ENCODE measurements at places on chromosomes 13 and 19. TPM values are rescaled to one million over a fixed set of nuclear protein-coding genes. Genes with fewer than 3 reads are reported as not detected.

Gene SIGLEC5
- not detected for total RNA-seq

DNA sequence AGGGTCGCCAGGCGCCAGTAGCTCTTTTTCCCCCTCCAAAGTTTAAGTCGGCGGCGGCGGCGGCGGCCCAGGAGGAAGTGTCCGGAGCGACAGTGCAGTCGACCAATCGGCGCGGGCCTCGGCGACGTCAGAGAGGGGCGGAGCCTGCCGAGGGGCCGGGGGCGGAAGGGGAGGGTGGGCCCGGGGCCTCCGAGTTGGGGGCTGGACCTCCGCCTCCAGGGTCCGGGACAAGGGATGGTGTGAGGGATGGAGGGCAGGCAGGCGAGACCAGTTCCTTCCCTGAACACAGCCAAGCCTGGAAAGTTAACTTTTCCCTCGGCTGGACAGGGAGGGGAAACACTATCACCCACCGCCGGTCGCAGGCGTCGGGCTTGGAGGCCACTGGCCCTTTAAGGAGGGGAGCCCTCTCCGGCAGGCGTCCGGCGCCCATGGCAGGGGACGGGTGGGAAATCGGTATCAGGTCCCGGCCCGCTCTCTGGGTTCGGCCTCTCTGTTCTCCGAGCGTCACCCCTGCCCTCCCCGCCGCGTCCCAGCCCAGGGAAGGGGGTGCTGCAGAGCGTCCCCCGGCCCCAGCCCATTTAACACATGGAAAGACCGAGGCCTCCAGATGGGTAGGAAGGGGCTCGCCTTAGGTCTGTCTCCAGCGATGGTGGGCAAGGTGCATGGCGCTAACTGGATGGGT, at the start of gene PRKD2:
Gene PRKD2 (minus strand): TSS at position 81 of the 682 bp plus-strand sequence. CDS start 744 bp downstream, outside the sequence.
- DNase-seq = peak; percentile 89

- no peak for DNase-seq
These were observed 94.8 kb downstream of the SOX1 start for GRCh38 chr13:112161521-112162301.

DNA sequence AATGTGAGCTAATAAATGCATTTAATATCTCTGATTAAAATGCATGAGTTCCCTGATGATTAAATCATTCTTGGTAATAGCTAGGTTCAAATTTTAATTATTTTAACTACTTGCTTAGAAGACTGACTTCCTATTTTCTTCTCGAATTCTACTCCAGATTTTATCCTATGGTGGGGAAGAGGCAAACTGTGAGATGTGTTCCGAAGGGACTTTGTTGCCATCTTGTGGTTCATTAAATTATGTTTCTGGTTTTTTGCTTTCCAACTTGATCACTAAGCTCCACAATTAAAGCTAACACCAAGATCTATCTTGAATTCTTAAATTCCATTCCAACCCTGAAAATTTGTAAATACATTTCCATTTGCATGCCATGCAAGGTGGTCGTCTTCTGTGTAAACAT, 538.4 kb upstream of the PCDH20 start:
- DNase-seq = no peak

- no peak for DNase-seq
These were observed 71.9 kb upstream of the KLF12 start for GRCh38 chr13:74206061-74206561.
